ENCODE measurements at places on chromosomes 13 and 19.
A peak's percentile ranks its signal among the peaks of the same experiment; 100 is the strongest.

- DNase-seq: no peak
Observed at GRCh38 chr13:99340638-99341037, 33.4 kb upstream of the GPR183 start.

DNA sequence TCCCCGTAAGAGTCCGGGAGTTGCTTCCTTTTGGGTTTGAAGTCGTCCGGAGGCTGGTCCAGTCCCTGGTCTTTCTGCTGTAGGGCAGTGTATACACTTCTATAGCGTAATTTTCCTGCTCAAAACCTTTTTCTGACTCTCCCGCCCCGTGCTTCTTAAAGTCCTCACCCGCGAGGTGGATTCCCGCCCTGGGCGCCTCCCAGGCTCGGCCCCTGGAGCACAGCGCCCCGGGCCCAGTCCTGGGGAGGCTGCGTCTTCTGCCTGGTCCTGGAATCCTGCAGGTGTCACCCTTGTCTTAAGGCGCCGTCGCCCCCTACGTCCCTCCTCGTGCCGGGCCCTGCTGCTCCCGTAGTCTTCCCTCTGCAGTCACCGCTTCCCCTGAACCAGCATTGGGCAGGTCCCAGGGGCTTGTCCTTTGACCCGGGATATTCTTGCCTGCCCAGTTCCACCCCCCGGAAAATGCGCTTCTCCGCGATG is 34.4 kb upstream of the ZNF808 start:
- DNase-seq: no peak

- DNase-seq: peak; percentile 10
Observed at GRCh38 chr19:54439174-54439851, 9.7 kb upstream of the LENG8 start.

DNA sequence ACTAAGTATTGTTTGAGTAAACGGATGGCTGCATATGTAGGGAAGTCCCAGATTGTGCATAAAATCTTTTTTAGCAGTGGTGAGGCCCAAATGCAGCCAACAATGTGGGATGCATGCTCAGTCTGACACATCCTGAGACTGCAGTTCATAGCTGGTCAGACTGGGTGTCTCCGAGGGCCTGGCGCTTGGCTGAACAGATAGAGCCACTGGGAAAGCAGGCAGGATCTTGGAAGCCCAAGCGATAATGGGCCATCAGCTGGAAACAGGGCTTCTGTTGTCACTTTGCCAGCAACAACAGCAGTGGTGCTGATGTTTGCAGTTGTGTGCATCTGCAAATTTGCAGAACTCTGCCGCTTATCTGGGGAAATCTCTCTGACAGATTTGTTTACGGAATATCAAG is 36.1 kb downstream of the MTUS2 start:
- no peak for DNase-seq

- no peak for DNase-seq
Observed at GRCh38 chr13:111116856-111117255, 1.7 kb downstream of the ARHGEF7 start.

DNA sequence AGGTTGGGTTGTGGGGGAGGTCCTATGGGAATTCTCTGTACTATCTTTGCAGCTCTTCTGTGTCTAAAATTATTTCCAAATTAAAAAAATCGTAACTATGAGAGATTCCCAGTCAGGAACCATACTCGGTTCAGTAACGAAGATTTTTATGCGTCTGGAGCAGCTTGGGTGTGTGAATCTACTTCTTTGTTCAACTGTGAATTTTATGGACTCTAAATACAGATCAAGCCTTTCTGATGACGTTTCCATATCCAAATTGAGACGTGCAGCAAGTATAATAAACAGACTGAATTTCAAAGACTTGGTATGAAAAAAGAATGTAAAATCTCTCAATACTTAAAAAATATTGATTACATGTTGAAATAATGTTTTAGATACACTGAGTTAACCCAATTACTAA is 30.9 kb downstream of the MLLT1 start:
- DNase-seq: no peak

- no peak for DNase-seq
Observed at GRCh38 chr19:9054765-9055164, 32.1 kb upstream of the OR1M1 start.
